ENCODE measurements at places on chromosomes 7 and 10.

- no peak for DNase-seq
Measured at GRCh38 chr10:129045599-129045998, 421.4 kb upstream of the MGMT start.

- no peak for DNase-seq
Measured at GRCh38 chr10:50988792-50989191, 85.5 kb upstream of the PRKG1 start.

DNA sequence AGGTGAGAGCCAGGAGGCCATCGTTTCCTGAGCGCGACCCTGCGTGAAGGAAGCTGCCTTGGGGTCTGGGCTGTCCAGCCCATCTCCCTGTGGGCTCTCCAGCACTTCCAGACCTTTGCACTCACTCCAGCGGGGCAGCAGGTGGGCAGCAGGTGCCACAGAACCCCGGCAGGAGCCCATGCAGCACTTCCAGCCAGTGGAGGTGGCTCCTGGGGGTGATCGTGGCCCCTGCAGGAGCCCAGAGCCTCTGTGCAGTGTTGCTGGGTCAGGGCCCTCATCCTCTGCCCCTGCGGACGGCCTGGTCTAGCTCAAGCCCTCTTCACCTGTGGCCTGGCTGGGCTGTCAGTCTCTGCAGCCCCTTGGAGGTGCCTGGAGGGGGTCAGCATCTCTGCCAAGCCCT is 59.9 kb downstream of the PWWP2B start:
- DNase-seq: no peak

DNA sequence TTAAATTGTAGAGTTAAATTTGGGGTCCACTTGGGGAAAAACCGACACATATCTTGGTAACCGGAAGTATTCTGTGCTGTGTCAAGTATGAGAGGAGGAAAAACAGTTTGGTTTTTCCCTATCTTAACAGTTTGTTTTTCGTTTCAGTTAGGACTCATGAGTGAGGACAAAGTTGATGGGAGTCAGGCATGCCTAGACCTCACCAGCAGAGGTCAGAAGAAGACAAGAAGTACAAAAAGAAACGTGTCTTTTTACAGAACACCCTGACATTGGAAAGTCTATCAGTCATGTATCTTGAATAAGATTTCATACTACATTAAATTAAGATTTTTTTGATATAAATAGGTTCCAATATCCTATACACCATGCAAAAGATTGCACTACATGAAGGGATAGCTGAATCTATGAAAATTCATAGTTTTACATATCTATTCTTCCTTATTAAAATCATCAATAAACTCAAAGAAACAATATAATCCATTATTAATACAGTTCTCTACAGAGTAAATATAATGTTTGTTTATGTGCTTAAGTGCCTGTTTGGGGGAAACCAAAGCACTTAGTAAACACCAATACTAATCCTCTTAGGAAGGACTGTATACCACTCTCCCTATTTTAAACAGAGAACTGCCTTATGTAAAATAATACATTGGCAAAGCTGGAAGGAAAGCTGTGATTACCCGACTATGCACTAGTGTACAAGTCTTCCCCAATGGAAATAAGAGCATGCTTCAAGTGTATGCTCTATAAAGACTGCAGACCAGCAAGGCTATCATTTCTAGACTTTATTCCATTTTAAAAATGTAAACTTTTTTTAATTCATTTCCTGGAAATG is 95.6 kb downstream of the USP6NL start:
- no peak for DNase-seq

DNA sequence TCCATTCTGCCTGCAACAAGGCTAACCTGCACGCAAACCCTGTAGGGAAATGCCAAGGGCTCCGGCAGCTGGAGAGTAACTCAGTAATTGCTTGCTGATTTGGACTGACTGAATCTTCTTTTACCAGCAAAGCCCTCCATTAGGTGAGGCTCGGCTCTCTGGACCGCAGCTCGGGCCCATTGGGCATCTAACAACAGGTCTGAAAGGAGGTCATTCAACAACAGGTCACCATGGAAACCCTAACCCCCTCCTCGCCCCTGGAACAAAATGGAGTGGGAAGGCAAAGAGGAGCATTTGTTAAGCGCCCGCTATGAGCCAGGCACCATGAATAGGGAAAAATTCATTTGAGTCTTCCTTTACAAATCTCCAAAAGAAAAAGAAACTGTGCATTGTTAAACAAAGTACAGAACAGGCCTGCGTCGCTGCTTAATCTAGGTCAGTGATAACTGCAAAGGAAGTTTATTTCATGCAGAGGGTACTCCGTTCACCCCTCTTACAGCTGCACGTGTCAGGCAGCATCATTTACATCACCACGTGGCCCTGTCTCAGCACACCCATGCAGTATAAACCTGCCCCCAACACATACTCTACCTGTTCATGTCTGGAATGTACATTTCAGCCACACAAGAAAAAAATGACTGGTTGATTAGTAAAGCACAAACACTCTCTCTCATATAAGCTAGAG is 248.8 kb upstream of the NEBL start:
- no peak for DNase-seq

DNA sequence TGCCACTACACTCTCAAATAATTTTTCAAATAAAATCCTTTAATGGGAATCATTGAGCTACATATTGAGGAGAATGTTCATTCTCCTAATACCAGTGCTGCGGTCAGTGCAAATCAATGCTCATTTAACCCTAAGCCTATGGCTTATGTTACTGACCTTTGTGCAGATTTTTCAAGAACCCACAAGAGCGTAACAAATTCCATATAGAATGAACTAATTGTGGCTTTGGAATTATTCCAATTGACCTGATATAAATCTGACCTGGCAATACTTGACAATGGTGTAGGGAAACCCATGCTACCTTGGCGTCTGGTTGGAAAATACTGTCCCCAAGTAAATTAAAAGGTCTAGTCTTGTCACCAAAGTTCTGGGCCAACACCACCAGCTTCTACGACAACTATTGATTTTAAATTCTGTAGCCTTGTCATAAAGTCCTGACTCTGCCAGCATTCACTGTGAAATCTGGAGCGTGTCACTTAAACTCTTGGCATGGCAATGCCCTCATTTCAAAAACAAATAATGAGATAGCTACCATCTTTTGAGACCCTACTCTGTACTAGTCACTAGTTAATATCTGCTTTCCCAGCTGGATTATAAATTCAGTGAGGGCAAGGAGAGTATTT is 320.9 kb downstream of the AHR start:
- DNase-seq: no peak

Measured in heart right ventricle (tissue), 16 donors.